G401 (cell line): ENCODE measurements at places on chromosomes 13 and 19.

DNA sequence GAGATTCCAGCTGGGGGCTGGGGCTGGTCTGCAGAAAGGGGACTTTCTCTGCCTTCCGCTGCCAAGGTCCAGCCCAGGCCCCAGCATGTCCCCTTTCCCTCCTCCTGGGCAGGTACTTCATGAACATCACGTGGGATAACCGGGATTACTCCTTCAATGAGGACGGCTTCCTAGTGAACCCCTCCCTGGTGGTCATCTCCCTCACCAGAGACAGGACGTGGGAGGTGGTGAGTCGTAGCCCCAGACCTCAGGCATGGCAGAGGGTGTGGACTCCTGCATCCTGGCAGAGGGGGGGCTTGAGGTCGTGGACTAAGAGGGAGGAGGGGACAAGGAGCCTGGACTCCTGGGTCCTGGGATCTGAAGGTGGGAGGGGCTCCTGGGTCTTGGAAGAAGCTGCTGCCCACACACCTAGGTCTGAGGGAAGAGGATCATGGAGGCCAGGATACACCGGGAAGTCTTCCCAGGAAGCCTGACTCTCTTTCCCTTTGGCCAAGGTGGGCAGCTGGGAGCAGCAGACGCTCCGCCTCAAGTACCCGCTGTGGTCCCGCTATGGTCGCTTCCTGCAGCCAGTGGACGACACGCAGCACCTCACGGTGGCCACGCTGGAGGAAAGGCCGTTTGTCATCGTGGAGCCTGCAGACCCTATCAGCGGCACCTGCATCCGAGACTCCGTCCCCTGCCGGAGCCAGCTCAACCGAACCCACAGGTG is 20.6 kb downstream of the GRIN2D start:
- no peak for DNase-seq

- DNase-seq, result peak; percentile 79
These were observed 11.7 kb downstream of the CYTH2 start for GRCh38 chr19:48480558-48481500.

DNA sequence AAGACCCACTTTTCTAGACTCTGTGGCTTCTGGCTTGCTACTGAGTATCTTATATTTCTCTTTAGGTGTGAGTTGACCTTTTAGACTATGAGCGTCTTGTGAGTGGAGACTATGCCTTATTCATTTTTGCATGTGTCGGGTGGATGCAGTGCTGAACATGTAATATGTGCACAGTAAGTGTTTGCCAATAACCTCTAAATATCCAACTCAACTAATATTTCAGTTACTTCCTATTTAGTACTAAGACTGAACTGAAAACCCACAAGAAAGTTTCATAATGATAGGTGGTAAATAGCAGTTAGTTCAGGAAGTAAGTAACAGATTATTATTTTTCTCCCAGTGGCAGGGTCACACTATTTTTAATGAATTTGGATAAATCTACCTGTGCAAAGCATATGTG is 269.3 kb downstream of the KCNRG start:
- no peak for DNase-seq

DNA sequence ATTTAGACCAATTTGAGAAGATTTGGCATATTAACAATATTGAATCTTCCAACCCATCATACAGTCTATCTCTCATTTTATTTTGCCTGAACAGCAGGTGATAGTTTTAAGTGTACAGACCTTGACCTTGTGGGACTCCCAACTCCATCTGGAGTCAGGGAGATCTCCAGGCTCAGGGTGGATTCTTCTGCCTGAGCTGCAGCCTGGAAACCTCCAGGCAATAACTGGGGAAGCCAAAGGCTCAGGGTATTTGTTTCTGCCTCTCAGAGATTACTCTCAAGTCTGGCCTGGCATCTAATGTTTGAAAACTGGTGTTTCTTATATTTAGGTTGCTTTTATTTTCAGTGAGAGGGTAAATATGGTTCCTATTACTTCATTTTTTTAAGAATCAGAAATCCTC is 102.1 kb upstream of the C1QTNF9B start:
- no peak for DNase-seq

DNA sequence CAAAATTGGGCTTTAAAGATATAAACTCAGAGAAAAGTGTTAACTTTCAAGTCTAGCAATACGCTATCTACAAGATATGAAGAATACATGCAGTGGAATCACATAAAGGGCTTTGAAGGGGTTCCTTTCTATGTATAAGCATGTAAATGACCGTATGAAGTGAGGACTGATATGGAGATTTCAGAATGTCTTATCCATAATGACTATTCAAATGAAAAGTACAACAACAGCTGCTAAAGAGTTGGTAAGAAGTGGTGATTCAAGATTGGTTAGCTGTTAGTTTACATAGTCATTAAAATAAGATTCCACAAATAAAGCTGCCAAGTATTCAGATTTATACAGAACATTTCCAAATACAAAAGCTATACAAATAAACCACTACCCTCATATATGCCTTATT is 153.4 kb upstream of the STARD13 start:
- DNase-seq, result no peak

DNA sequence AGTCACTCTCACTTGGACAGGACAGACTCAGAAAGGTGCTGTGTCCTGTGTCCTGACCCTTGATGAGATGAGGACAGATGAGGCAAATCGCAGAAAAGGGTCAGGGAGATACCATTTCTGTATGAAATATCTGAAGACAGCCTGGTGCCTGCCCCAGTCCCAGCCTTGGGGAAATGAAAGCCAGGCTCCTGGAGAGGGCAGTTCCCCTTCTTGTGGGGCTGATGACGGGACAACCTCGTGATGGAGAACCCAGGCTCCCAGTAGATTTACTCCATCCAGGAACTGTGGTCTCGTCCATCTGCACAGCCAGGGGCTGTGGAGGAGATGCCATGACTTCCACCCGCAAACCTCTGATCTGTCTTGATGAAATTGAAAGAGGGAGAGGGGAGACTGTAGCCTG is 13.8 kb downstream of the LILRB1 start:
- no peak for DNase-seq
